Uterus (tissue), 4 donors: ENCODE measurements at places on chromosomes 5 and 9.

- no peaks in the 10 kb centered on the region for H3K4me1 ChIP-seq
- H3K27ac ChIP-seq = peak overlapping the region; percentile 76
- H3K27me3 ChIP-seq = no peaks in the 10 kb centered on the region
- H3K36me3 ChIP-seq = no peaks in the 10 kb centered on the region
- DNase-seq = no peak
- H3K4me3 ChIP-seq = peak overlapping the region; percentile 80
These were observed 353 bp upstream of the TMED9 start for GRCh38 chr5:177591690-177592009.

DNA sequence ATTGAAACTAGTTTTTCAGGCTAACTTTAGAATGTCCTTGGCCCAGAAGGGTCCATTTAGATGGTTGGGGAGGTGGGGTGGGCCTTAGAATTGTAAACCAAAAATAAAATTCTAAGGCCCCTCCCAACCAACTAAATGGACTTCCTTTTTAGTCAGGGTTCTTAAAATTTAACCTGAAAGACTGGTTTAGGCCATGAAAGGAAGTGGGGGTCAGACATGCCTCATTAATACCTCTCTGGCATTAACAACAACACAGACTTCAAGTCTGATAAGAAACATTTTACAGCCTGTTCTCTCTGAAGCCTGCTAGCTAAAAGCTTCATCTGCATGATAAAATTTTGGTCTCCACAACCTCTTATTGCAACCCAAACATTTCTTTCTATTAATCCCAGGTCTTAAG lies 65.5 kb upstream of the TNC start:
- H3K4me3 ChIP-seq = no peak overlapping the region
- no peak overlapping the region for H3K27ac ChIP-seq
- DNase-seq = no peak
- H3K4me1 ChIP-seq = no peaks in the 10 kb centered on the region

GRCh38 chr9:112750764-112751055 lies 150 bp downstream of the SNX30 start:
- H3K4me1 ChIP-seq = no peaks in the 10 kb centered on the region
- H3K36me3 ChIP-seq = no peaks in the 10 kb centered on the region
- H3K27me3 ChIP-seq = no peaks in the 10 kb centered on the region
- H3K4me3 ChIP-seq = peak overlapping the region; percentile 64

DNA sequence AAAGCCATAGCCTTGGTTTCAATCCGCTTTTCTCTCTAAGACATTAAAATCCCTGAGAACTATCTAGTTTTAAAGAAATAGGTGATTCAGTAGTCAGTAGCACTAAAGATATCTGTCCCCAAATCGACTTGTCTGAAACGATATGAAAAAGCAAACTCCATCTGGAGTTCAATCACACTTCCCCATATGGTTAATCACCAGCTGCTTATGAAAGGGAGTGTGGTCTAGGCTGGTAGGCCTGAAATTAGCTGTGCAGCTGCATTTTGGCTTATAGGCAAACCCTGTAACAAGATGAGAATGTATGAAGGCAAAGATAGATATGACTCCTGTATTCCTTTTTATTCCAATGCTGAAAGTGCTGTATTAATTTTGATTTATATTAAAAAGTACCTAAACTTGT lies 65.9 kb downstream of the DMRTA1 start:
- no peaks in the 10 kb centered on the region for H3K4me1 ChIP-seq
- H3K4me3 ChIP-seq = no peak overlapping the region
- no peak overlapping the region for H3K27ac ChIP-seq
- no peaks in the 10 kb centered on the region for H3K36me3 ChIP-seq
- H3K27me3 ChIP-seq = no peaks in the 10 kb centered on the region

GRCh38 chr5:33690374-33691135 lies 201.2 kb downstream of the ADAMTS12 start:
- no peaks in the 10 kb centered on the region for H3K27me3 ChIP-seq
- H3K4me3 ChIP-seq = no peak overlapping the region
- H3K36me3 ChIP-seq = no peaks in the 10 kb centered on the region

DNA sequence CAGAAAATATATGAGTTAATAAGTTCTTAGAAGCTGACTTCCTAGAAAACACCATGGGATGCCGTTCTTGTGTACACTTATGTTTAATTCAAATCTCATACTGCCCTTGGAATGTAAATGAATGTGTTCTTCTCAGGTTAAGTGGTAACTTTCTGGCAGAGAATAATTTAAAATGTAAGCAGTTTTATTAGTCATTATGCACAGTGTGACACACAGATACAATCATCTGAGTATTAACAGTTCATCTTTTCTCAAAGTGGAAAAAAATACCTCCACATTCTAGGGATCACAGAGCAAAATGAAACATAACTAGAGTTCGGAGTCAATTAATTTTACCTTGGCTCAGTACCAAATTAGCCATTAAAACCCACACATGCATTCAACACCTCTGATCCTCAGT lies 508.1 kb downstream of the CDH9 start:
- H3K4me1 ChIP-seq = no peaks in the 10 kb centered on the region
- no peaks in the 10 kb centered on the region for H3K36me3 ChIP-seq
- no peak overlapping the region for H3K27ac ChIP-seq
- DNase-seq = no peak

- H3K27me3 ChIP-seq = no peaks in the 10 kb centered on the region
- no peaks in the 10 kb centered on the region for H3K36me3 ChIP-seq
- no peaks in the 10 kb centered on the region for H3K4me1 ChIP-seq
These were observed 11.7 kb upstream of the SH3PXD2B start for GRCh38 chr5:172466062-172466461.

DNA sequence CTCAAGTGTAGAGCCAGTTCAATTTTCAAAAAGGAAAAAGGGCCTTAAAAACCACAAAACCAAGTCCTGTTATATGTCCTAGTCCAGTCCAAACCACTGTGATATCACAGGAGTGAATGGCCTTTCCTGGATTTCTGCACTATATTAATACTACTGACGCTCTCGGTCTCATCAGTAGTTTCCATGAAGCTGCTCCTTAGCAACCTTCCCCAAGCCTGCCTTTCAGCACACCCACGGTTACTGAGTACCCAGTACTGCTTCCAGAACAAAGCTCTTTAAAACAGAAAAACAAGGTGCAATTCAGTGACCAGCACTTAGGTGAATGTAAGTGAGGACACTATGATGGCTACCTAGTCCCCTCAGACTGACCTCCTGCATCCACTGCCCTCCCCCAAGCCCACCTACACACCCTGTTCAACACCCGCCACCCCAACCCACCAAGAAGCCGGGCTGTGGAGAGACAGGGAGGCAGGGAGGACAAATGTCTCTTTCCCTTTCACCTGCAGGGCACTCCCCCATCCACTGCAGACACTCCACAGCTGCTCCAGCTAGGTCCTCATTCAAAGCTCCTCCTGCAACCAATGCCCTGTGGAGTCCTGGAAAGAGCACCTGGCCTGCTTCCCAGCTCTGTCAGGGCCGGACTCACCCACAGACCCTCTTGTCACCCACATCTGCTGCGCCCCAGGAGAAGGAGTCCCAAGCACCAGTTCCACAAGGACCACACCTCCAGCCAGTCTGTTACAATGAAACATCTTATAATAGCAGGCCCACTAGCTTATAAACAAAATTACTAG lies 25.9 kb downstream of the PSMB7 start:
- no peaks in the 10 kb centered on the region for H3K27me3 ChIP-seq
- no peak overlapping the region for H3K4me3 ChIP-seq
- no peak overlapping the region for H3K27ac ChIP-seq
